Caki2 (cell line): ENCODE measurements at places on chromosomes 6 and 20.
A peak's percentile ranks its signal among the peaks of the same experiment; 100 is the strongest.

GRCh38 chr6:143694560-143694959 is 16.8 kb downstream of the PHACTR2 start:
- no peak for DNase-seq

GRCh38 chr6:105691971-105692370 is 289.1 kb upstream of the PREP start:
- no peak for DNase-seq

DNA sequence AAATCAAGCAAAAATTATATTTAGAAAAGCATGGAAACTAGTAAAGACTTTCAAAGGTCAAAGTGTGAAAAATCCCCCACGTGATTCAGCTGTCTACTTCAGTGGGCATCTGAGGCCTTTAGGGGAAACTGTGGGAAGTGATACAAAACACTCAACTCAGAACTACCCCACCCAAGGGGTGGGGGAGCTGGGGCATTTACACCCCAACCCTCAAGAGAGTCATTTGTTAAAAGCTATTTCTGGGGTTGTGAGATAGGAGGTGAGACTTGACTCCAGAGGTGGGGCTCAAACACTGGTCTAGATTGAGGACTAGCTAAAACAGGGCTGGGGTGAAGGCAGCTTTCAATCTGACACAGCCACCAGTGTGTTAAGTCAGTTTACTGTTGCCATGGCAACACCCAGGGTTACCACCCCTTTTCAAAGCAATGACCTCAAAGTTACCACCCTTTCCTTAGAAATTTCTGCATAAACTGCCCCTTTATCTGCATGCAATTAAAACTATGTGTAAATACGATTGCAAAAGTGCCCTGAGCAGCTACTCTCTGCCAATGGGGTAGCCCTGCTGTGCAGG is 9.9 kb upstream of the GTSF1L start:
- no peak for DNase-seq

- no peak for DNase-seq
Measured at GRCh38 chr6:167894965-167895364, 68.3 kb downstream of the AFDN start.

GRCh38 chr6:27286141-27286540 is 25.9 kb downstream of the POM121L2 start:
- DNase-seq: peak; percentile 71

DNA sequence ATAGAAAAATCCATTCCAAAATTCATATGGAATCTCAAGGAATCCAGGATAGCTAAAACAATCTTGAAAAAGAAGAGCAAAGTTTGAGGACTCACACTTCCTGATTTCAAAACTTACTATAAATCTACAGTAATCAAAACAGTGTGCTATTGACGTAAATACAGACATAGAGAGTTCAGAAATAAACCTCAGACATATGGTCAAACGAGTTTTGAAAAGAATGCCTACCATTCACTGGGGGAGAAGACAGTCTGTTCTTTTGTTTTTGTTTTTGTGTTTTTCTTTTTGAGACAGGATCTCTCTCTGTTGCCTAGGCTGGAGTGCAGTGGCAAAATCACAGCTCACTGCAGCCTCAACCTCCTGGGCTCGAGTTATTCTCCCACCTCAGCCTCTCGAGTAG is 25.3 kb upstream of the PROKR2 start:
- DNase-seq: no peak

DNA sequence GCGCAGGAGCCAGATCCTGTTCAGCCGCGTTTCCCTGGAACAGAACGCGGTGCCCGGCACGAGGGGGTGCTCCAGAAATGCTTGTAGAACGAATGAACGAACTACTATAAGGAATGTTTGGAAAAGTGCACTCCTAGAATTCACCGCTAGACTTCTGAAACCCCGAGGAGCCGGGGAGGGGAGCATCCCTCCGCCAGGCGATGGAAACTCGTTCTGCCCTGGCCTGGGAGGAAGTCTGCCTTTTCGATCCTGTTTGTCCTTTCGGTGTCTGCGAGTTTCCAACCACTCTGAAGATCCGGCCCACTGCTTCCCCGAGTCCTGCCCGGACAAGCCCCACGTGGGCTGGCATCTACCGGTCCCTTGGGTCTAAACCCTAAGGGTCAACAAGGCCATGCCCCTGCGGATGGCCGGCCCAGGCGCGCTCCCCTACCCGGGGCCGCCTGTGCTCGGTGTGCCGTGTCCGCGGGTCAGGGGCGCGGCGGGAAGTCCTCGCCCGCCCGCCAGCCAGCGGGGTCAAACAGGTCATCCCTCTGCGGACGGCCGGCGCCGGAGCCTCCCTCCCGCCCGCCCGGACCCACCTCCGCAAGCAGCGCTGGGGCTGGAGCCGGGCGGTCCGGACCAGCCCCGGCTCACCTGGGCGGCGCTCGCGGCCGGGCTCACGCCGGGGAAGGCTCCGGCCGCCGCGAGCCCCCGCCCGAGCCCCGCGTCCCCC is 526 bp downstream of the SULF2 start:
- peak; percentile 64 for DNase-seq

DNA sequence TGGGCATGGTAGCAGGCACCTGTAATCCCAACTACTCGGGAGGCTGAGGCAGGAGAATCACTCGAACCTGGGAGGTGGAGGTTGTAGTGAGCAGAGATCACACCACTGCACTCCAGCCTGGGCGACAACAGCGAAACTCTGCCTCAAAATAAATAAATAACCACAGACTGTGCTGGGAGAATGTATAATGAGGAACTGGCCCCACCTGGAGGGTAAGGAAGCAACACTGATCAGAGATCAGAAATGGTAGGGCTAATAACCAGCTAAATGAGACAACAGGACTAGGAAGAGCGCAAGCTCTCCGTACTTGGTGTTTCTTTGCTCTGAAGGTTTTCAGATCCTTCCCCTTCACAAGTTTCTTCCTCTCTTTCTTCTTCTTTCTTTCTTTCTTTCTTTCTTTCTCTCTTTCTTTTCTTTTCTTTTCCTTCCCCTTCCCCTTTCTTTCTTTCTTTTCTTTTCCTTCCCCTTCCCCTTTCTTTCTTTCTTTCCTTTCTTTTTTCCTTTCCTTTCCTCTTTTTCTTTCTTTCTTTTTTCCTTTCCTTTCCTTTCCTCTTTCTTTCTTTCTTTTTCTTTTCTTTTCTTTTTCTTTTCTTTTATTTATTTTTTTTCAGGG is 14.6 kb downstream of the CCM2L start:
- DNase-seq: no peak

- no peak for DNase-seq
Measured at GRCh38 chr6:113599444-113599843, 257.7 kb upstream of the MARCKS start.

GRCh38 chr6:54900666-54901065 is 54.1 kb downstream of the FAM83B start:
- no peak for DNase-seq

DNA sequence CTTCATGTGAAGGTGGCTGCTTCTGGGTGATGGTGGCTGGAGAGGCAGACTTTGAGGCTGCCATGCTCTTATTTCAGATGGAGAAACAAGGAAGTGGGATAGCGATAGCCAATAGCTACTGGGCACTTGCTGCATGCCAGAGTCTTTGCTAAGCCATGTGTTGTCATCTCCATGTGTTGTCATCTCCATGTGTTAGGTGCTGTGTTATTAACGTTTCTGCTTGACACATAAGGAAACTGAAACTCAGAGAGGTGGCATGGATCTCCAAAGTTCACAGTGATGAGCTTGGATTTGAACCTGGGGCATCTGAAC is 16.9 kb downstream of the KIAA1755 start:
- DNase-seq: no peak

DNA sequence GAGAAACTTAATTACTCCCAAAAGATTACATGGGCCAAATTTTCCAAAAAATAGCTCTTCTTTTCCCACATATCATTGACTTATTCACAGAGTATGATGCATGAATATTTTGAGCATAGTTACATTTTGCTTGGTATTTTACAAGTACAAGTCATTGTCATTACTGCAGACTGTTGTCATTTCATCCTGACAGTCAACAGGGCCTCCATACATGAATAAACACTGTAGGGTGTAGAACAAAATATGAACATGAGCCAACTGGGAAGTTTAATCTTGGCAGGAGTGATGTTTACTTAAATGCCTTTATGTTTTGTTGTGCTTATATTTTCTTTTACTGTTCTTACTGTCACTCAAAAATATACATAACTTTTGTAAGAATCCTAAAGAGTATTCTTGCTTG is 340.7 kb downstream of the ADGRB3 start:
- DNase-seq: no peak

GRCh38 chr6:45676380-45676779 is 298.6 kb upstream of the SUPT3H start:
- DNase-seq: no peak

- DNase-seq: no peak
Measured at GRCh38 chr6:118377711-118378414, 170.2 kb upstream of the PLN start.

DNA sequence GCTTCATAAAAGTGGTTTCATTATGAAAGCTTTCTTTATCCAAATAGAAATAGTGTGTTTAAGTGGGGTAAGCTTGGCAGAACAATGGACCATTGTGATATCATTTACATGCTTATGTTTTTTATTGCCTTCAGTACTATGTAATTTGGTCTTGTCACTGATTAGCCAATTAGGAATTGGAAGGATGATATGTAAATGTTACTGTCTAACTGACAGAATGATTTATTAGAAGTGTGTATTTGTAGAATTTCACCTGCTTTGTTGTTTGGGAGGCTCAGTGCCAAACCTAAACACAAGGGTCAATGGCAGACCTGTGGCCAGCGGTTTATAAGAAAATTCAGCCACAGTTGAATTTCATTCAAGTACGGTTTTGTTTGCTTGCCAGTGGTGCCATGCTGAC is 39.0 kb downstream of the AIG1 start:
- DNase-seq: no peak

- no peak for DNase-seq
Measured at GRCh38 chr6:154986787-154987235, 8.3 kb upstream of the TIAM2 start.

DNA sequence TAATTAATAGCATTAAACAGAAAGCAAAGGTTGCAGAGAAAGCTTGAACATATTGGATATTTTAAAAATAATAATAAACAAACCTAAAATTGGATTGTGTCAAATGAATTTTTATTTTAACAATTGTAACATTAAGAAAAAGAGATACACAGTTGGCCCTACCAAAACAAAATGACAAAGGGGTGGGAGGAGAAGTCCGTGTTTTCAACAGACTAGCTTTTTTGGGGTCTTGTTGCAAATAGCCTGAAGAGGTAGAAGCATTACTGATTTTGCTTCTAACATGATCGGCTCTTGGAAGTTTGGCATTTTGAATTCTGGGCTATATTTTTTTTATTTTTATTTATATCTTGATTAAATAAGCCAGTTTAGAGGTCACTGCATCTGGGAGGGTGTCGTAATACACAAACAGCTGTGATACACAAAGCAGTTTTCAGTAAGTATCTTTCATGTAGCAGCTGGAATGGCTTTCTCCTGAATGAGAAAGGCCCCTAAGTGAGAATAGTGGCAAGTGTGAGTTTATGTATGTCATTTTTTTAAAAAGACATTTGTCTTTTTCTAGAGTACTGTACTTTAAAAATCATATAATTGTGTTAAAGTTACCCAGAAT is 85.5 kb upstream of the ZNF217 start:
- no peak for DNase-seq

DNA sequence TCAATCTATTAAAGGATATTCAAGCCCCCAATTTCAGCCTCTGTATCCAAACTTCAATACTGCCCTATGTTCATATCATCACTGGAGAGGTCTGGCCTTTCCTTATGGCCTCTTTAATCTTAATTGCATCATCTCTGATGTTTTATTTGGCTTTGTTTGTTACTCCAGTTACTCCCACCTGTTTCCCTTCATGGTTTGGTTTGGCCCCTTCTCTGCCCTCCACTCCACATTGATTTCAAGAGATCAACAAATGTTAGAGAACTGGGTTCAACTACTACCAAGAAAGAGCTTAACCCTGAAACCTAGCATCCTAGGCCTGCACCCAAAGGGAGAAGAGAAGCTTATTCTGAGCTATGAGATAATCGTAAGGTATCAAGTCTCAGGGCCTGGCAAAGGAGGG is 221.6 kb downstream of the LAMA2 start:
- DNase-seq: no peak

DNA sequence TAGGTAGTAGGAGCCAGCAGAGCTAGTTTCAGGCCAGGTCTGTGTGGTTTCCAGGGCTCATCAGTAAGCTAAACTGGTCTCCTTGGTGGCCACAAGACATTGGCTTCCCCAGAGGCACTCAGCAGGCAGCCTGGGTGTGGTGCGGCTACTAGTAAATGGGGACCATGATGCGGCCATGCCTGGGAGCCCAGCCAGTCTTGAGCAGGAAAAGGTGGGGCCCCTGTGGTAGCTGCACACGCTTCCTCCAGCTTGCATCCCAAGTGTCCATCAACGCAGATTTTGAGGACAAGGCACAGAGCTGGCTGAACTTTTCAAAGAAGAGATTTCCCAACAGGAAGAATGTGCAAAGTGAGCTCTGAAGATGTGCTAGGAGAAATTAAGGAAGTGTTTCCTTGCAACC is 107.4 kb upstream of the NAA20 start:
- no peak for DNase-seq

- DNase-seq: no peak
Measured at GRCh38 chr6:158323561-158323958, 11.3 kb downstream of the TULP4 start.

GRCh38 chr6:34062815-34063214 is 83.1 kb downstream of the GRM4 start:
- no peak for DNase-seq

- no peak for DNase-seq
Measured at GRCh38 chr20:52291109-52291508, 99.5 kb upstream of the ZFP64 start.

DNA sequence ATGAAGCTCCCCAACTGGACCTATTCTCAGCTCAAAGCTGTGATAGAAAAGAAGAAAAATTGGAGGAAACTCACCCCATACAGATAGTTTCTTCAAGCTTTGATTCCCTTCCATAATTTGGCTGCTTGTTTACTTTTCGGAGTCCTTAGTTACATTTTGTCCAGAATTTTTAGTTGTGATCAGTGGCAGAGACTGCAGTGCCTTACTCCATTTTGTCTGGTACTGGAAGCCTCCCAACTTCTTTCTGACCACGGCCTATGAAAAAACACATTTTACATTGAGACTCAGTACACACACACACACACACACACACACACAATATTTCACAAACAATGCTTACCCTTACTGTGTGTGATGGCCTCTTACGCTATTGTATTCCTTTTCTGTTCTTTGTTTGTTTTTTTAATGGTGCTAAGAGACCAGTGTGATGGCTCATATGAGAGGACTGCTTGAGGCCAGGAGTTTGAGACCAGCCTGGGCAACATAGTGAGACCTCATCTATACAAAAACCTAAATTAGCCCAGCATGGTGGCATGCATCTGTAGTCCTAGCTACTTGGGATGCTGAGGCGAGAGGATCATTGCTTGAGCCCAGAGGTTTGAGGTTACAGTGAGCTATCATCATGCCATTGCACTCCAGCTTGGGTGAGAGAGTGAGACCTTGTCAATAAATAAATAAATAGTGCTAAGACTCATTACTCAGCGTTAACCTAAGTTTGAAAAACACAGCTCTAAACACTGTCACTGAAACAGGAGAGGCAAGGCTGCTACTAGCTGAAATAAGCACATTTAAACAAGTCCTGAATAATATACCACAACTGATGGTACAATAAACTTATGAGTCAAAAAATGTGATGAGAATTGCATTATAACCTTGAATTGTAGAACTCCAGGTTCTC is 13.8 kb upstream of the RNF8 start:
- no peak for DNase-seq
